ENCODE measurements at places on chromosomes 2 and 18.
A peak's percentile ranks its signal among the peaks of the same experiment; 100 is the strongest.

GRCh38 chr18:36568487-36568886 lies 260.3 kb downstream of the TPGS2 start:
- DNase-seq = no peak

DNA sequence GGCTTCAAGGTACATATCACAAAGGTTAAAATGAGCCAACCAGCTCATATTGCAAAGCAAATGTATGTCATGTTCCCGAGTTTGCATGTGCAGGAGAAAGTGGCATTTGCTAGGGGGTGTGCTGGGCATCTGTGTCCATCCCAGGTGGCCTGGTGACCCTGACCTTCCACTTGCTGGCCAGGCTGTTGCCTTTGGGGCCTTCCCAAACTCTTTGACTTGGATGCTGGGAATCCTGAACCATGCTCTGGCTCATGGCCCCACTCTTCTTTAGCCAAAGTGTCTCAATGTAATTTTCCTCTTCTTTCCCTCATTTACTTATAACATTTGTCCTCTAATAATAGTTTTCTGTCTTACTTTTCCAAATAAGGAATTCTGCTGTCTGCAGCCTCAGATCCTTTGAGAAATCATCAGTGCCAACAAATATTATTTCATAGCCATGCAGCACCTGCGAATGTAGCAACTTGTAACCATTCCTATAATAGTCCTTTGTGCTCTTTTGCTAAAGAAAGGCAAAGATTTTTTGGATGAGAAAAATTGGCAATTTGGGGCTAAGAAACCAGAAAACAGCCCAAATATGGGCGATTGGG lies 64.2 kb downstream of the MTCL1 start:
- no peak for DNase-seq

DNA sequence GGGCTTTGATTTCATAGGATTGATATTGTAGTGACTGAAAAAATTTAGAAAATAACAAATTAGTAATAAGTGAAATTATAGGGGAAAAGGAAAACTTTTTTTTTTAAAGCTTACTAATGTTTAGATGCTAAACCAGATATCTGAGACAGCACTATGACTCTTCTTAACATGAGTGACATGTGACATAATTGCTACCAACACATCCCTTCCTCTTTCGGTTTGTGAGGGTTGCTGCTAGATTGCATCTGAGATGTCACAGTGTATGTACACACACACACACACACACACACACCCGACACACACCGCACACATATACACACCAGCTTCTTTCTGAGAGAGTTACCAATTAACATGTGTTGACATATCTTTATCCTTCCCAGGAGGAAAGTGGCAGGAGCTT lies 18.0 kb downstream of the RAPGEF4 start:
- no peak for DNase-seq

- DNase-seq = no peak
Observed at GRCh38 chr2:152409386-152410164, 74.6 kb downstream of the FMNL2 start.

DNA sequence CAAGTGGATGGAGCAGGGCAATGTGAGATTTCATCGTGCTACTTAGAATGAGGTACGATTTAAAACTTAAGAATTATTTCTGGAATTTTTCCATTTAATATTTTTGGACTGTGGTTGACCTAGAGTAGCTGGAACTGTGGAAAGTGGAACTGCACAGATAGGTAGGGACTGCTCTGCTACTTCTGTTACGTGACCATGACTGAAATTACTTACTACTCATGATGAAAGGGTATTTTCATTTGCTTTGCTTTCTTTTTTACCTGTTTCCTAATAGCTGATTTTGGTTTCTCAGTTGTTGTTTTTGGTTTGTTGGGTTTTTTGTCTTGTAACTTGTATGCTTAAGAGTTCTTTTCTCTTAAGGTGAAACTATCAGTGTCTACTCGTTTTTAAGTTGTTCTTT lies 11.4 kb downstream of the UBE2E3 start:
- no peak for DNase-seq

GRCh38 chr18:58113337-58113736 lies 69.3 kb downstream of the NEDD4L start:
- peak; percentile 6 for DNase-seq
